ENCODE measurements at places on chromosomes 2 and 18.

DNA sequence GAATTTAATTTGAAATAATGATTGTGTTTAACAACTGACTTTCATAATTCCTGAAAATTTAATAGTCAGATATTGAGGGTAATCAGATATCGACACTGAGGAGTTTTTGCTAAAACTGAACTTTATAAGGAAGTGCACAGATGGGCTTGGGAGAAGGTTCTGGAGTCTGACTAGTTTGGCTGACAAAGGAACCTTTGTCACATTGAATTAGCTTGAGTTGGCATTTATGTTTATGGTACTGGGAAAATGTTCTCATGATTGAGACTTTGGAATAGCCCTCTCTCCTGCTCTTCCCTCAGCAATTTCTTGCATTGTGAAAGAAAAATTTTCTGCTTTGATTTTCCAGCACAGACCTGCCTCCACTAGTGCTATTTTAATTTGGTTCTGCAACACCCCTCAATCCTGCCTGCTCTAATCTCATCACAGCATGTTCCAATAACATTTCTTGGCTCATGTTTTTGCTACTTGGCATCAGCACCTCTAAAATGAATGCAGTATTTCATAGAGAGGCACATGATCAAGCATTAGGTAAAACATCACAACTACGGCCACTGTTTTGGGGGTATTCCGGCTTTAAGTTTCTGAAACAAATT is 133.9 kb upstream of the FSHR start:
- DNase-seq, result no peak

DNA sequence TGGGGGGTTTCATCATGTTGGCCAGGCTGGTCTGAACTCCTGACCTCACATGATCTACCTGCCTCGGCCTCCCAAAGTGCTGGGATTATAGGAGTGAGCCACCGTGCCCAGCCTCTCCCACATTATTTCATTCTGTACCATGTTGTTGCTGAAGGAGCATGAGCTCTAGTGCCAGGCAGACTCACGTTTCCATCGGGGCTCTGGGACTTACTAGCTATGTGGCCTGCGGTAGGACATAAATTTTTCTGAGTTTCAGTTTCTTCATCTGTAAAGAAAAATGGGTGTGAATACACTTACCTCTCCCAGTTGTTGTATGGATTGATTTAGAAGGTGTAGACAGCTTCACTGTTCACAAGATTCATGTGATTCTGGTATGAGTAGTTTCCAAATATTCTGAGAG is 30.8 kb upstream of the CCL20 start:
- no peak for DNase-seq

DNA sequence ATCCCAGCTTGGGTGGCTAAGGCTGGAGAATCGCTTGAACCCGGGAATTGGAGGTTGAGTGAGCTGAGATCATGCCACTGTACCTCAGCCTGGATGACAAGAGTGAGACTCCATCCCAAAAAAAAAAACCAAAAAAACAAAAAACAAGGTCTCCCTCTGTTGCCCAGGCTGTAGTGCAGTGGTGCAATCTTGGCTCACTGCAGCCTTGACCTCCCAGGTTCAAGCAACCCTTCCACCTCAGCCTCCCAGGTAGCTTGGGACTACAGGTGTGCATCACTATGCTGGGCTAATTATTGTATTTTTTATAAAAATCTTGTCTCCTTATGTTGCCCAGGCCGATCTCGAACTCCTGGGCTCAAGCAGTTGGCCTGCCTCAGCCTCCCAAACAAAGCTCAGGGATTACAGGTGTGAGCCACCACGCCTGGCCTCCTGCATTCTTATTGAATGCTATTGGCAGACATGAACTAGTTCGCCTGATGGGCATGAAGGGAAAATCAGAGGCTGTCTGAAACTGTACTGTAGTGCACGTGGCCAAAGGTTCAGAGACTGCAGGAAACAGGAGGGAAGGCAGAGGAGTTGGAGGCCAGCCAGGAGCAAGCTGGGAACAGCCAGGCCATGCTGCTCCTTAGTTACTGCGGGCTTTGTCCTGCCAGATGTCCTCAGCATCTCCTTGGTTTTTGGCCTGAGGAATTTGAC is 16.0 kb upstream of the ASXL2 start:
- DNase-seq, result no peak

GRCh38 chr2:76197842-76198448 is 487.2 kb upstream of the GCFC2 start:
- no peak for DNase-seq

- DNase-seq, result no peak
Observed at GRCh38 chr2:49770919-49771318, 616.6 kb upstream of the FSHR start.

DNA sequence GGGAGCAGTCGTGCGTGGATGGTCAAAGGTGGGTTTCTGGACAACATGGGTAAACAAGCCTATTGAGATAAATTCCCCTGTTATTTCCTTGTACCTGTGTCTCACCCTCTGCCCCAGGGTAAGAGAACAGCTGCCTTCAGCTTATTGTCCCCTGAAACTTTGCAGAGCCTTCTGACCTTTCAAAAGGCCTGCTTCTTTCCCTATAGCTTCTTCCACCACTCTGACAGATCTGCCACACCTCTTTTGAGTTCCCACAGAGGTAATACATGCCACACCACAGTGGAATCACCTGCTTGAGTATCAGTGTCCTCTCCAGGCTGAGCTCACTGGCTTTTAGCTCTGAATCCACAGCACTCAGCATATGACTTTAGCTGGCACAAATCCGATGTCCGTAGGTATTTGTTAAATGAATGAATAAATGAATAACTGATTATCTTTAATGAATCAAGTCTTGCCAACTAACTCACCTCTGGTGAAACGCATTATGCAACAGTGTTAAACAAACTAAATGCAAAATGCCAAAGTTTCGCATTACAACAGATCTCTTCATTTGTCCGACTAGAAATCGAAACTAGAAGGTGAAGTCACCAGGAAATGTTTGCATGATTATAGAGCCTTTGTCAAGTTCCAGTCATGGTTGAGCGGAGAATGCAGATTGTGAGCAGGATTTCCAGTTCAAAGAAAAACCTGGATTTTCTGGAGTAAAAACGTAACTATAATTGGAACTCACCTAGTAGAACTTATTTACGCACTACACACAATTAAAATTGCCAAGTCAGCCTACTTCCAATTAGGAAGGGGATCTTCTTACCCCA is 16.4 kb downstream of the DYNAP start:
- DNase-seq, result no peak

DNA sequence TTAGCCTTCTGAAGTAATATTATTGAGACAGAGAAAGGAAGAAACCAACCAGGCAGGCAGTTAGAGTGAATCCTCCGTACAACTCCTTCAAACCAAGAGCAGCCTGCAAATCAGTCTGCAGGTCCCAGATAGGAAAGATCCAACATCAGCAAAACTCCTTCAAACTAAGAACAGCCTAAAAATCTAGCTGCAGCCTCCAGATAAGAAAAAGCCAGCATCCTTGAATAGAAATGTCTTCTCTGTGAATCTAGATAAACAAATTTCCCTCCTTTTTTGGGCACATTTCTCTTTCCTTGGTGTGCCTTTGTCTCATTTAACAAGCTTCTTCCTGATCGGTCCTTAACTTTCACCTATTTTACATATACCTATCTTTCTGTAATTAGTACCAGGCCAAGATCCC is 1004.6 kb upstream of the TMEFF2 start:
- DNase-seq, result no peak

DNA sequence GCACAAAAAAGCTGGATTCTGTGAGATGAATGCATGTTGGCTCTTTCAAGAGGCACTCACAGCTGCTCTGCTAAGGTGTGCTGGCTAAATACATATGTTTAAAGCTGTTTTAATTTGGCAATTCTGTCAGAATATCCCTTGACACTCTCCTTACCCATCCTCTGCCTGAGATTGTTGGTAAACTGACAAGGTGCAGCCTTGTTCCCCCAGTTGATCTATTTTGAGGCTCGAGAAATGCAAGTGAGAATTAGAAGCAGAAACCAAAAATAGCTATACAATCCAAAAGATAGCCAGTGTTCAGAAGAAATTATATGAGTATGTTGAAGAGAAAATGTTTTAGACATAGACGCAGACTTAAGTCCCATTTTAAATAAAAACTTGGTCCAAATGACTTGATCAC is 971.7 kb upstream of the GYPC start:
- no peak for DNase-seq

GRCh38 chr2:96175951-96176350 is 30.7 kb upstream of the DUSP2 start:
- no peak for DNase-seq

DNA sequence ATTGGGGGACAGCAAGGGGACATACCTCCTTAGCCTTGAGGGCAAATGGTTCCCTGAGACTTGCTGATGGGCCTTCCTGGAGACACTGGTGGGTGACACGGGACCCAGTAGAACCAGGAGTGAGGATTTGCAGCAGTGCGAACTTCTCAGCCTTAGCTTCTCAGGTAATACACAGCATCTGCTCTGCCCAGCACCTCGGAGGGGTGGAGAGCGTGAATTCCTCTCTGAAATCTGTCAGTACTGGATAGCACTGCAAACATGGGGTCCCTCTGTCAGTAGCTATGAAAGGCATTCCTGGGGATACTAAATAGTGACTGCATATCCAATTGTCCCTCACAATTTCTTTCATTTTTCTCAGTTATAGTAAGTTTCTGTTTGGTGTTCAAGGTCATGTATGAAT is 151.7 kb downstream of the GBX2 start:
- no peak for DNase-seq

GRCh38 chr18:50286391-50287027 is 983 bp downstream of the CXXC1 start:
- DNase-seq, result no peak

DNA sequence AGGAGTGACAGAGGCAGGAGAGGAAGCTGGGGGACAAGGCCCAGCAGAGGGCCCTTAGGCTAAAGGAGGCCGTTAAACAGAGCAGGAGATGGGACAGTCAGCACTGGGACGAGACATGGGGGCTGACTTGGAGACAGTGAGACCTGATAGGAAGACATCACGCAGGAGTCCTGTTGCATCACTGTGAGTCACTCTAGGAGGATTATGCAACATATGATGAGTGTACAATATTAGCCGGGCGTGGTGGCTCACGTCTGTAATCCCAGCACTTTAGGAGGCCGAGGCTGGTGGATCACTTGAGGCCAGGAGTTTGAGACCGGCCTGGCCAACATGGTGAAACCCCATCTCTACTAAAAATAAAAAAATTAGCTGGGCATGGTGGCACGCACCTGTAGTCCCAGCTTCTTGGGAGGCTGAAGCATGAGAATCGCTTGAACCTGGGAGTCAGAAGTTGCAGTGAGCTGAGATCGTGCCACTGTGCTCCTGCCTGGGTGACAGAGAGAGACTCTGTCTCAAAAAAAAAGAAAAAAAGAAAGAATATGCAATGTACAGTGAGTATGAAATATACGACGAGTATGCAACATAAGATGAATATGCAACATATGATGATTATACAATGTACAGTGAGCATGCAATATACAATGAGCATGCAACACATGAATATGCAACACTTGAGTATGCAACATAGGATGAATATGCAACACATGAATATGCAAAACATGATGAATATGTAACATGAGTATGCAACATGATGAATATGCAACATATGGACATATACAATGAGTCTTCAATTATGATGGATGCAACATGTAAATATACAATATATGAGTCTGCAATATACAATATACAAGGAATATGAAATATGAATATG is 83.3 kb upstream of the ID2 start:
- DNase-seq, result no peak

DNA sequence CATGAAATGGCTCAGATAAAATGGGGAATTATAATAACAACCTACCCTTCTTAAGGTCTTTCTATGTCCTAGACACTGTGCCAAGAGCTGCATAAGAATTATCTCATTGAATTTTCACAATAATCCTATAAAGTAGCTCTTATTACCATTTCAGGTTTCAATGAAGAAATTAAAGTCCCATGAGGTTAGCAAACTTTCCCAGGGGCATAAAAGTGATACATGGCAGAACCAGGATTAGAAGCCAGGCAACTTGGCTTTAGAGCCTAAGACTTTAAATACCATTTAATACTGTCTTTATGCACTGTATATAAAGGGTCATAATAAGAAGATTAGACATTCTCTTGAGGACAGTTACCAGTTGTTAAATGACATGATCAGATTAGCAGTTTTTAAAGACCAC is 130.1 kb downstream of the GCA start:
- no peak for DNase-seq

GRCh38 chr18:34834897-34835296 is 124.8 kb downstream of the DTNA start:
- DNase-seq, result no peak

DNA sequence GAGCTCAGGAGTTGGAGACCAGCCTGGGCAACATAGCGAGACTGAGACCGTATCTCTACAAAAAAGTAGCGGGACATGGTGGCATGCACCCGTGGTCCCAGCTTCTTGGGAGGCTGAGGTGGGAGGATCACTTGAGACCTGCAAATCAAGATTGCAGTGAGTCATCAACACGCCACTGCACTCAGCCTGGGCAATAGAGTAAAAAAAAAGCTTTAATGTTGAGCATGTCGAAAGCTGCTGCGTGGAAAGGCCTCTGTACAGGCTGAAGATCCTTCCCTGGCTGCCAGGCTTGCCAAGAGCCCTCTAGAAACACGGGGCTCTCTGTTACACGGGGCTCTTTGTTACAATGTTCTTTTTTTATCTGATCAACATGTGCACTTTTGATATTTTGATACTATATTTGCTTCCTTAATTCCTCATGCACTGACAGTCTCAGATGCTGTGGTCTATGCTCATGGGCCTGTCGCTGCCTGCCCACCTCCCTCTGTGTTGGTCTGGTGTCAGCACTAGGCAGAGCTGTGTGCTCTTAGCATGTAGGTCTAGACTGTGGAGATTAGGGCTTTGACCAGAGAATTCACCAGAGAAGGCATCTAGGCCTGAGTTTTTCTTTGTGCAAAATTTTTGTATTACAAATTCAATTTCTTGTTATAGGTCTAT is 18.7 kb downstream of the CLK1 start:
- no peak for DNase-seq

DNA sequence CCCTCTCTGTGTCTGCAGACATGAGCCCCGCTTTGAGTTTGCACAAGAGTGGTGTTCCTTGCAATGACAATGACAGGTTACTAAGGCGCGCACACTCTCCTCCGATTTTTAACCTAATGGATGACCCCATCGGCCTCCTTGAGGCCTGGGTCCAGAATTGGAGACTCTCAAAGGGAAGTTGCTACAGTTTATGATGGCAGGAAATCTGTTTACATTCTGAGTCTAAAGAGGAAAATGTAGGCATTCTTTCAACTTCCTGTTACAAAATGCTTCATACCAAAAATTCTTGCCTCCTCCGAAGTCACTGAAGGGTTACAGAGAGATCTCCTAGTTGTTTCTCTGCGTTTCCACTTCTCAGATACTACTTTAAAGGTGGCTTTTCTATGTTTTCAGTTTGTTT is 225.3 kb upstream of the AGAP1 start:
- DNase-seq, result no peak

- no peak for DNase-seq
Observed at GRCh38 chr18:35516351-35516750, 18.6 kb upstream of the INO80C start.
